ENCODE measurements at places on chromosomes 13 and 19.

DNA sequence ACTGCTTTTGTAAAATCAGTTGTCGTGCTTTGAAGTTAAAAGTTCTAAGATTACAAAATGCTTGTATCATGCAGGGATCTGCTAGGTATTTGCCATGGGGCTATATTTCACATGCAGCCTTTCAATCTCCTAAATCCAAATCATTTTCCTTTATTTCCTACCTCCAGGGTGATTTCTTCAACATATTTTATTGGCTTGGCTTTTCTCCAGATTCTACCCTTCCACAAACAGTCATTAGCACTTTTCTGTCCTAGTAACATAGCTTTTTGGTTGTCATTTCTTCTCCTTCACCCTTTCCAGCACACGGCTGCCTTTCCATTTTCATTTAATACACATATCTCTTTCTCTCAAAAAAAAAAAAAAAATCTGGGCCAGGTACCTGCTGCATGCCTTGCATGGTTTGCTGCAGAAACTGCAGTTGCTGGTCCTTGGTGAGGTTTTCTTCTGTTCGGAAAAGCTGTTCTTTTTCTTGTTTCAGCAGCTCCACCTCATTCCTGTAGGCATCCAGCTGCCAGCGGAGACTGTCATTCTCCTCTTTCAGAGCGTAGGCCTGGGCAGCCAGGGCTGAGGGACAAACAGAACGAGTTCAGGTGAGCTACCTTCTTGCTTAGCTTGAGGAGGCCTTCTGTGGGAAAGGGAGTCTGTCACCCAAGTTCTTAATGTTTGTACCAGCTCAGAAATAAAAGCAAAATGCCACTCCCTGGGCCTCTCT, 274.7 kb downstream of the DNAJC15 start:
- no peak for DNase-seq

DNA sequence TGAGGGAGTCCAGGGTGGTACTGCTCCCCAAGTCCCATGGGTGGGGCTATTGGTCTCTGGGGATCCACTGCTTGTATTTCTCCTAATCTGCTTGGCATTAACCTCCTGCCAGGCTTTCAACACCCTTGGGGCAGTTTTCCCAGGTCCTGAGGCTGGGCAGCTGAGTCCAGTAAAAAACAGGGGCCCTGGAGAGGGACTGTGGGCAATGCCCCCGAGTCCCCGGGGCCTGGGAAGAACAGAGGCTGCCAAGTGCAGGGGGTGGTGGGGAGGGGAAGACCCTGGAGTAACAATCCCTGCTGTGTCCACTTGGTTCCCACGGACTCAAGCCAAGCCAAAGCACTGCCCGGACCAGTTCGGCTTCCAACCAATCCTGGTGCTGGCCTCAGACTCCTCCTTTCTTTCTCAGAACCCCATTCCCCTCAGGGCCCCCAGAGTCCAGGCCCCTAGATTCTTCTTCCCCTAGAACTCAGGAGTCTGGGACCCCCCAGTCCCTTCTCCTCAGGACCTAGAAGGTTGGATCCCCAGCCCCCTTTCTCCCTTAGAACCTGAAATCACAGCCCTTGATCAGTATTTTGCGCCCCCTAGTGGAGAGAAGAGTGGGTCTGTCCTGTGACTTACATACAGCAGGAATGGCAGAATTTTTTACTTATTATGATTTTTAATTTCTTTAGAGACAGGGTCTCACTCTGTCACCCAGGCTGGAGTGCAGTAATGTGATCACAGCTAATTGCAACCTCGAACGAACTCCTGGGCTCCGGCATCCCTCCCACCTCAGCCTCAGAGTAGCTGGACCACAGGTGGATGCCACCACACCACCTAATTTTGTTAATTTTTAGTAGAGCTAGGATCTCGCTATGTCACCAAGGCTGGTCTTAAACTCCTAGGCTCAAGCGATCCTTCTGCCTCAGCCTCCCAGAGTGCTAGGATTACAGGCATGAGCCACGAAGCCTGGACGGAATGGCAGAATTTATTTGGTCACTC, 3.7 kb upstream of the CLPTM1 start:
- peak; percentile 25 for DNase-seq

GRCh38 chr13:52884429-52885010, 36.1 kb upstream of the PCDH8 start:
- no peak for DNase-seq

DNA sequence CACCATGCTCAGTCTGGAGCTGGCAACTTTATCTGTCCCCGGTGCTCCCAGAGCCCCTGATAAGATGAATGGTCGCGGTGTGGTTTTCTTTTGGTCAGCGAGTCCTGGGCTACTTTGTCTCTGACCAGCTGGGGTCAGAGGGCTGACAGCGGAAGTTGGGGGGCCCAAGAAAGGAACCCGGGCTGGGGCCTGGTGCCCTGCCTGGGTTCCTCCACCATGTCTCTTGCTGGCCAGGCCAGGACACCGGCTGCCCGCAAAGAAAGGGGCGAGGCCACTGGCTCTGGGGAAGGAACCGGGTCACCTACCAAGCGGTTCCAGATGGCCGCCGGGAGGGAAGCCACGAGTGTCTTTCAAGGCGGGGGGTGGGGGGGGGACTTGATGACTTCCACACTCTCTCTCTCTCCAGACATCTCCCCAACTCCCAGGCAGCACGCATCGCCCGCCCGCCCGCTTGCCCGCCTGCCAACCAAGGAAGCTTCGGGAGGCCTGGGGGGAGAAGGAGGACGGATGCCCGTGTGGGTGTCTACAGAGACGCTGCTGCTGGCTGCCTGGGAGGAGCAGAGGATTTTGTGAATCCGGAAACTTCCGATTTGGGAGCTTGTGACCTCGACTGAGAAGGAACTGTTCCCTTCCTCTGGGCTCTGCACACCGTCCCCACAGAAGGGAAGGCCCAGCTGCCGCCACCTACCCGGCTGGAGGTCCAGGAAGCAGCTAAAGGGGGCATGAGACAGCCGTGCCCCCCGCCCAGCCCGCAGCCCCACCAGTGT, 1.1 kb downstream of the PIP5K1C start:
- no peak for DNase-seq

DNA sequence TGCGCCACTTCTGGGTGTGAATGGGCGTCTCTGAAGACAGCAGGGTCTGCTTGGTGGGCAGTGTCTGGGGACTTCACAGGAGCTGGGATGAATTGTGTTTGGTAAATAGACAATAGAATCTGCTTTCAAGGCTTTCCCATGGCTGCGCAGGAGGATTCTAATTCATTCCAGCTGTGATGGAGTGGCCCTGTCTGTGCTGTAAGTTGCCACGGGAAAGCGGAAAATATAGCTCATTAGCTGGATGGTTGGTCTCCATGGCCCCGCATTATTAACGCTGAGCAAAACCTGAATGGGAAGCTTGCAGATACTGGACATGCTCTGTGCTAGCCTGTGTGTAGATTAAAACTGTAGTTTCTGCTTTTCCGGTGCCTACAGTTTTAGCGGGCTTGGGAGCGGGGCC, 15.6 kb upstream of the C1QTNF9 start:
- no peak for DNase-seq

DNA sequence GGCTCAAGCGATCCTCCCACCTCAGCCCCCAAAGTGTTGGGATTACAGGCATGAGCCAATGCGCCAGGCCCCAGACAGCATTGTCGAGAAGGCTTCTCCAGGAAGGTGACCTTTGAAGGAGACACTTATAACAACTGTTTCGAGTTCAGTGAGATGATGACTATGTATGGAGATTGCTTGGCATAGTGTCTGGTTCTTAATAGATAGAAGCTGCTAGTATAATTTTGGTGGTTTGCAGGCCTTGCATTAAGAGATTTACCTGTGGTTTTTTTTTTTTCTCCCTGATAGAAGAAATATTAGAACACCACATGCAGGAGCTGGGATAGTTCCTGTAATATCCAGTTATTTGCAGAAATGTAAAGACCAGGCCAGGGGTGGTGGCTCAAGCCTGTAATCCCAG, 3.7 kb downstream of the MARCHF2 start:
- no peak for DNase-seq

DNA sequence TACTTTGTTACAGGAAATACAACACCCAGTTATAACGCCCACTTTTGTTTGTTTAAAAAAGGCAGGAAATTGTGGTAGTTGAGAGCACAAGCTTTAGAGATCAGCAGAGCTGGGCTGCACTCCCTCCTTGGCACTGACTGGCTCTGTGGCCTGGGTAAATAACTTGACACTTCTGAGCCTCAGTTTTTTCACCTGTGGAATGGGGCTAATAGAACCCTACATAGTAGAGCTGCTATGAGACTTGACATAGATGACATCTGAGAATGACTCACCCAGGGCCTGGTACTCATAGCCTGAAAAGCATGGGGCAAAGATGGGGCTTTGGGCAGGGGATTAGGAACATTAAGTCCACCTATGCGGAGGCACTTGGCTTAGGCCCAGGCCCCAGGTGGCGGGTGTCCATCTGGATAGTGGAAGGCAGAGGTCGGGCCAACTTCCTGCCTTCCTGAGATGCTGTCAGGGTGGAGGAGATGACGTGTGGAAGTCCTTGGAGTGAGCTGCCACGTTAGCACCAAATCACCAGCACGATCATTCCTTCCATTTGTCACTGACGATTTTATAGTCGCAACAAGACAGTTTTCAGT, 159.1 kb downstream of the KATNAL1 start:
- no peak for DNase-seq

GRCh38 chr13:74732736-74733385, 598.7 kb upstream of the KLF12 start:
- no peak for DNase-seq

GRCh38 chr19:38172001-38172400, 52.0 kb downstream of the DPF1 start:
- DNase-seq: no peak

- DNase-seq: no peak
Observed at GRCh38 chr13:23739596-23739995, 149.6 kb downstream of the MIPEP start.

DNA sequence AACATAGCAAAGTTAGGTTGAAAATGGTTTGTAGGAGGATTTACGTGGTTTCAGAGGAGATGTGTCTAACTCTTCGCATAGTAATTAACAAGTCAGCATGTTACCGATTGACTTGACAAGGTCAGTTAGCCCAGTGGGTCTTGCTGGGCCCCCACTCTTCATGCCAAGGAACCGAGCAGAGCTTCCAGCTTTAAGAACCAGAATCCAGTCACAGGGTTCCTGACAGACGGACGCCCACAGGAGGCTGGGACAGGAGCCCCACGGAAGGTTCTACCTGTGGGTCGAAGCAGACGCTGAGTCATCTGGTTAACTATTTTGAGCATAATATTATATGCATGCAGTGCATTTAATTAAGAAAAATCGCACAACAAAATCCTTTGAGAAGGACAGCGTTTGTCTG, 3.5 kb downstream of the TMEM255B start:
- no peak for DNase-seq

DNA sequence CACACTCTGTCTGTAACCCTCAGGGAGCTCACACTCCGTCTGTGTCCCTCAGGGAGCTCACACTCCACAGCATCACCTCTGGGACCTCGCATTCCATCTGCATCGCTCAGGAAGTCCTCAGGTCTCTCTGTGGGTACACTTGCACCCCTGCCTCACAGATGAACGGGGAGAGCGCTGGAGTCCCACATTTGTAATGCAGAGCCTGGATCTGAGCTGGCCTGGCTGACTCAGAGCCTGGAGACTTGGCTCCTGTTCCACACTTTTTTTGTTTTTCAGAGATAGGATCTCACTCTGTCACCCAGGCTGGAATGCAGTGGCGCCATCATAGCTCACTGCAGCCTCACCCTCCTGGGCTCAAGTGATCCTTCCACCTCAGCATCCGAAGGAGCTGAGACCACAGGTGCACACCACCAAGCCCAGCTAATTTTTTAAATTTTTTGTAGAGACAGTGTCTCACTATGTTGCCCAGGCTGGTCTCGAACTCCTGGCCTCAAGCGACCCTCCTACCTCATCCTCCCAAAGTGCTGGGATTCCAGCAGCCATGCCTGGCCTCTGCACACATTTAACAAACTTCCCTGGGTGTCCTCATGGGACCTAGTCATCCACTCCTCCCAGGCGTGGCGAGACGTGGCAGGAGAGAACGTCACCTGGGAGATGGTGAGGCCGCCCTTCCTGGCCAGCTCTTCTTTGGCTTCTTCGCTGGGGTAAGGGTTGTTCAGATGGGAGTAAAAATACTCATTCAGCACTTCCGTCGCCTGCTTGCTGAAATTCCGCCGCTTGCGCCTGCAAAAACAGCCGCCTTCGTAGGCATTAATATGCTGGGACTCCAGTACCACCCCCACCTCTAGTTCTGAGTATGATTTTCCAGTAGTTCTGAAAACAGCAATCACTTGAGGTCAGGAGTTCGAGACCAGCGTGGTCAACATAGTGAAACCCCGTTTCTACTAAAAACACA, 31.0 kb downstream of the CILP2 start:
- DNase-seq: no peak

- DNase-seq: no peak
Observed at GRCh38 chr19:11046605-11047354, 42.5 kb upstream of the LDLR start.

DNA sequence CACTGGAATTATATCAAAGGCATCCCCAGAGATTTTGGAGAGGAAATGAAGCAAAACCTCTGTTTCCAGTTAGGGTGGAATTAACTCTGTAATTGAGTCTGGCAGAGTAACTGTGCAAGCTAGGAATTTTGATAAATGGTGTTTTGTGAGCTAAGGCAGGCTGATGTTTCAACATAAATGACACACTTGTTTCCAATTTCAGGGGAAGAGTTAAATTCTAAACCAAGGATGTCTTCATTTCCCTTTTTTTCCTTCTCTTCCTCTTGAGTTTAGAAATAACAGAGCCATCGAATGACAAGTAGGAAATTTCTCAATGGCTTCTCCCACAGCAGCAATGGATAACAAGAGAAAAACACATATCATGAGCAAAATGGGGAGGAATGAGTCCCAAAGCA, 131.2 kb downstream of the IRS2 start:
- no peak for DNase-seq

DNA sequence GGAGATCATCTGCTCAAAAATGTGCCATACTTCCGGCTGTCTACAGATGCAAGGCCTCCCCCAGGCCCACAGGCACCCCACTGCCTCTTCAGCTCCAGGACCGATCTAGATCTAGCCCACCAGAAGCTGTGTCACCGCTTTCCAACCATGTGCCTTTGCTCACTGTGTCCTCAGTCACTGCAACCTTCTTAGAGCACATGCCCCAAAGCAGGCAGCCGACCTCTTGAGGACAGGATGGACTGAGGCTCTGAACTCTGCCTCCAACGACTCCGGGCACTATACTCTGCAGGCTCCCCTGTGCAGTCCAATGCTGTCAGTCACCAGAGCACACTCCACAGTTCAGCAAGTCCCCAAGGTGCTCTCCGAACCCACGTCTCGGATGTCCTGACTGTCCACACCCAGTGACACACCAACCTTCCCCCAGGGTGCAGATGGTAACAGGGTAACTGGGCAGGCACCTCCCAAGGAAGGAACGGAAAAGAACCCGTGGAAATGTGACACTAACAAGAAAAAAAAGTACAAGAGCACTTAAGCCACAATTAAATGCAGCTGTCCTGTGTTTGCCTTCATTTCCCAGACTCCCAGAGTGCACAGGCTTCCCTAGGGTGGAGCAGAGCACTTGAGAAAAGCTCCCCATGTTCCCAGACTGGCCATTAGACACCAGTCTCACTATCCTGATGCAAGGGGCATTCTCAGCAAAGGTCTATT, 4.8 kb downstream of the STK24 start:
- no peak for DNase-seq

GRCh38 chr19:43667126-43667875, 2.7 kb downstream of the PLAUR start:
- no peak for DNase-seq

GRCh38 chr13:49368688-49369087, 75.2 kb downstream of the CAB39L start:
- no peak for DNase-seq
